ENCODE measurements at places on chromosomes 2 and 18.

GRCh38 chr2:216590780-216591179 lies 42.4 kb upstream of the IGFBP2 start:
- DNase-seq = no peak

DNA sequence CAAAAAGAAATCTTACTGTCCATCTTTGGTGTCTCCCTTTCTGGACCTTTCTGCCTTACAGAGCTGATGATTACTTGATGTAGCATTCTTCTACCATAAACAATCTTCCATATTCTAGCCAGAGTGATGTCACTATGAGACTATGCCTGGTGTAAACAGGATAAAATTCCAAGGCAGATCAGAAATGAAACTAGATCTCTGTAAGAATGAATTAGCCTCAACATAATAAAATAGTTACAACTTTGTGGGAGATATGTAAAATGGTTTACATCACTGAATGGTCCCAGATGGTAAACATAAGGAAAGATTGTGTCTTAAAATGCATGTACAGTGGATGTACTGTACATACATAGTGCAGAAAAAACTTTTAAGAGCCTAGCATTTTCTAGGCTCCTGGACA lies 112.3 kb upstream of the ZNF521 start:
- no peak for DNase-seq

- DNase-seq = no peak
These were observed 156.1 kb upstream of the APCDD1 start for GRCh38 chr18:10298346-10298745.

DNA sequence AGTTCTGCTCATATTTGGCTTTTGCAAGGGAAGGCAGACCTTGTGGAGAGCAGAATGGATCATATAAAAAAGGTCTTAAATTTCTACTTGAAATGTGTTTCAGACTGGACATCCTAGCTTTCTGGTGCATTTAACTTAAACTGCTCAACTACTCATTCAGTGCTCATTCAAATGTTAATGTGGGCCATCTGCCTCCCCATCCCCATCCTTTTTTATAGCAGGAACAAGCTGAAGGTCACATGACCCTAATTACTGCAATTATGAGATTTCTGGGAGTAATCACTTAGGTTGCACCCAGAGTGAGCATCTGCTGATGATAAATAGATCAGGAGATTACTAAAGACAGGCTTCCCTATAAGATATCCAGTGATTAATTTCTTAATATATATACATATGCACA lies 96.1 kb downstream of the MAP2 start:
- no peak for DNase-seq

- no peak for DNase-seq
These were observed 37.6 kb upstream of the RALBP1 start for GRCh38 chr18:9437672-9438071.

GRCh38 chr2:28620801-28621171 lies 124.9 kb downstream of the PLB1 start:
- DNase-seq = no peak

DNA sequence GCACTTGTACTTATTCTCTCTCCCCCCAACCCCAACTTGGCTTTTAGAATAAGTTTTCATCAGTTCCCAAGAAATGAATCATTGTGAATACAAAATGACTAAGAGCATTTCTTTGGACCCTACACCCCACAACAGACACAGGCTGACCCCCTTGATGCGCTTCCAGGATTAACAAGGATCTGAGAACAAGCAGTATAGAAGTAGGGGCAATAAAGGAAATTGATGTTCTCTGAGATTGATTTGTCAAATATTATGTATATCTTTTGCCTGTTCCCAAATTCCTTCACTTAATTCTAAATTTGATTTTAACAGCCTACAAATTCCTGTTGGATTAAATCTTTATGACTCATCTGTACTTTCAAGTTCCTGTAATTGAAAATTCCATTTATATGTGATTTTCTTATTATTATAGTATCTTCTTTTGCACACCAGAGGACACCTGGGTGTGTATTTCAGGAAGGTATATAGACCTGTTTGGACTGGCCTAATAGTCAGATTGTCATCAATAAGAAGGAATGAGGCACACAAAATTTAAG lies 10.2 kb upstream of the PTPN4 start:
- no peak for DNase-seq

GRCh38 chr2:97760480-97761049 lies 47.2 kb downstream of the ZAP70 start:
- no peak for DNase-seq

DNA sequence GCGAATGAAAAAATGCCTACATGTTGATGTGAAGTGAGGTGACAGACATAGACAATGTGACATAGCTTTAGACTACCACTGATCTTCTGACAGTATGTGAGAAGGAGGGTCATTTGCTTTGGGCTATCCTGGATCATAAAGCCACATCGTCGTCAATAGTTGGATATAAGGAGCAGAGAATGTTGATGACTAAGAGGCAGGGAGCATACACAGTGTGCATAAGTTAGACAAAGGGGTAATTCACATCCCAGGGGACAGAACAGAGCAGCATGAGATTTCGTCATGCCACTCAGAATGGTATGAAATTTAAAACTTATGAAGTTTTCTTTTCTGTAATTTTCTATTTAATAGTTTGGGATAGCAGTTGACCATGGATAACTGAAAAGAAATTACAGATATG lies 403.2 kb downstream of the DSC3 start:
- no peak for DNase-seq

- no peak for DNase-seq
These were observed 60.6 kb upstream of the CUL3 start for GRCh38 chr2:224645722-224646121.

DNA sequence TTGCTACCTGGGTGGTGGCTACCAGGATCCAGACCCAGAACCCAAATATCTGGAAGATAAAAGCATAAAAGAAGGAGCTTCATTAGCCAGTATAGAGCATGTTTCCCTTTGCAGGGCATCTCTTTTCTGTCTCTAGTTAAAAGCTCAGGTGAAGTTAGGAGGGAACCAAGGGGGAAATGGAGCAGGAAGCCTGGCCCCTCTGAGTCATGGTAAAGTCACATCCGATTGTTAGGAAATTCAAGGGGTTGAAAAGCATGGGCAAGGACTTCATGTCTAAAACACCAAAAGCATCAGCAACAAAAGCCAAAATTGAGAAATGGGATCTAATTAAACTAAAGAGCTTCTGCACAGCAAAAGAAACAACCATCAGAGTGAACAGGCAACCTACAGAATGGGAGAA lies 126.9 kb downstream of the RPIA start:
- no peak for DNase-seq

DNA sequence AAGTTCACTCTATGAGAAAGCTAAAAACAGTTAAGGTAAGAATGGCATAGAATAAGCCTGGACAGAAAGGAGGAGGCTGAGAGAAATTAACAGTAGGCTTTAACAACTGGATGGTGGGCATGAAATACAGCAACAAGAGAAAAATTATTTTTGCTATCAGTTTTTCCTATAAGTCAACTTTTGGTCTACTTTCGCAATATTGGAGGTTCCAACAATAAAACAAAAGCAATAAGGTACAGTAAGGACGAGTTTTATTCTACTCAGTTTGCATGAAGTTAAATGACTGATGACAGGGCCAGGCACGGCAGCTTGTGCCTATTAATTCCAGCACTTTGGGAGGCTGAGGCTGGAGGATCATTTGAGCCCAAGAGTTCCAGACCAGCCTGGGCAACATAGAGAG lies 17.3 kb downstream of the RAB1A start:
- no peak for DNase-seq

GRCh38 chr18:76174451-76174850 lies 320.6 kb downstream of the ZNF516 start:
- DNase-seq = no peak

DNA sequence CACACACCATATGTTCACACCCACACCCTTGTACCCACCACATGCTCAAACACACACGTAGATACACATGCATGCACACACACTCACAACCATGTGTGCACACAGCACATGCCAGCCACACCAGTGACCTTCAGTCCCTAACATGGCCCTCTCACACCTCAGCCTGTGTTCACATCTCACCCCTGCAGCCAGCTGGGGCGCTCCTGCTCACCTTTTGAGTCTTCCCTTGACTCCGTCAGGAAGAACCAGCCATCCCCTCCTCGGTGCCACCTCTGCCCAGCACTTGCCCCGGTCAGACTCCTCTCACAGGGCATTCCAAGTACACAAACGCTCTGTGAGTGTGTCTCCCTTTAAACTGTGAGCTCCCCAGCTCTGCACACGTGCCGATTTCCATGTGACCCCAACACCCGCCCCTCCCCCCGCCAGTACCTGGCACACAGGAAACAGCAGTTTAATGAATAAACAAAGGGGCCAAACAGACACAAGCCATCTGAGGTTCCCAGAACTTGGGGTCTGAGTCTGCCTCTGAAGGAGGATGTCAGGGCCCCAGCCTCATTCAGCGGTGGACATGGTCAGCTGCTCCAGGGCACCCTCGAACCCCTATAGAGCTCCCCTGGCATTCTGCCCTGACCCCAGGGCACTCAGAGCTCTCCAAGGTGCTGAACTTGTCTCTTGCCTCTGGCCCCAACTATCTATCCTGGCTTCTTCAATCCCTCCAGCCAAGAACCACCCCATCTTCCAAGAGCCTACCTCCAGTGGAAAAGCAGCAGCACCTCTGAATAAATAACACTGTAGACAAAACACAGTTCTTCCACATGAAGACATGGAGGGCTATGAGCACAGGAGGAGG lies 252.9 kb downstream of the ATAD2B start:
- DNase-seq = no peak

DNA sequence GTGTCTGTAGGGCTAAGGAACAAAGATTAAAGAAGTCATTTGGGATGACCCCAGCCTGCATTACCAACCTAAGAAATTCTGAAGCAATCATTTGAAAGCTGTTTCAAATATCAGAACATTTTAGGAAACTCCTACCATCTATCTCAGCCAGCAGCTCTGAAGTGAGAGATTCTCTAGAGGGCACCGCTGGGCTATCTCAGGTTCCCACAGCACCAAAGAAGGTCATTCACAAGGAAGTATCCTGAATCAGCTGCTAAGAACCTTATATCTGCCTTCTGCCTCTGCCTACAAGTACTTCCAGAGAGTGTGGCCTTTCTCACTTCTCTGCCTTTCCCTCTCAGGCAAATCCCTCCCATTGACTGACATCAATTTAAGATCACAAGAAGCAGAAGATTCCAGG lies 13.4 kb upstream of the EVA1A start:
- no peak for DNase-seq

DNA sequence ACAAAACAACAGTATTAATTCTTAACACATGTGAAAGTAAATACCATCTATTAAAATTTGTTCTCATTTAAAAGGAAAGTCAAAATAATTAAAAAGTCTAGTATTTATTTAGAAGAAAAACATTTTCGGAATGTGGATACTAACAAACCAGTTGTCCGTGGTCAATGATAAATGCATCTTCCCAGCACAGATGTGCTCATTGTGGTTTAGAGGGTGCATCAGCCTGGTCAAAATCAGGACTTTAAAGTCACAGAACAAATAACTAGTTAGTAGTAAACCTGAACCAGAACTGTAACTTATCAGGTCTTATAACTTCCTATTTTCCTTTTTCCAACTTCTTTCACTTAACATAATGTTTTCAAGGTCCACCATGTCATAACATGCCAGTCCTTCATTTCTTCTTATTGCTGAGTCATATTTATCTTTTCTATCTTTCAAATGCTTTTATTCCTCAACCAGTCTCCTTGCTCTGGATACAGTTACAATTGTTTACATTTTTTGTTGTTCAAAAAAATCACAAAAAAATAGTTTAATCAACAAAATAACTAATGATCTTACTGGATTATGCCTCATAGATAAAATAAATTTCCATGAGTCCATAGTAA lies 55.8 kb downstream of the ID2 start:
- no peak for DNase-seq

DNA sequence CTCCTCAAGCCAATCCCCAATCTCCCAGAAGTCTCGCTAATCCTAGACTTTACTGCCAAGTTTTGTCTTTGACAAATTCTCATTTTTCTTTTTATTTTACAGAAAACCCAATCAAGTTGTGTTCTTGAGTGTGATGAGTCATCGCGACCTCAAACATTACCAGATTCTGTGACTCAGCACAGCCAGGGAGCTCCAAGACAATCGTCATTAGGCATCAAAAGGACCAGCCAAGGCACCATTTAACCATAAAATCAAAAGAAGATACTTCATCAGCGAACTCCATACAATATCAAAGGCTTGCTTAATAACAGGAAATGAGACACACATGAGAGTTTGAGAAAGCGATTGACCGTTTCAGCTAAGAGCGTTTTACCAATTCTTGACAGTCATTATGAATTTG lies 146.2 kb upstream of the AGAP1 start:
- no peak for DNase-seq

- DNase-seq = no peak
These were observed 79.0 kb upstream of the WDR75 start for GRCh38 chr2:189362283-189362682.

DNA sequence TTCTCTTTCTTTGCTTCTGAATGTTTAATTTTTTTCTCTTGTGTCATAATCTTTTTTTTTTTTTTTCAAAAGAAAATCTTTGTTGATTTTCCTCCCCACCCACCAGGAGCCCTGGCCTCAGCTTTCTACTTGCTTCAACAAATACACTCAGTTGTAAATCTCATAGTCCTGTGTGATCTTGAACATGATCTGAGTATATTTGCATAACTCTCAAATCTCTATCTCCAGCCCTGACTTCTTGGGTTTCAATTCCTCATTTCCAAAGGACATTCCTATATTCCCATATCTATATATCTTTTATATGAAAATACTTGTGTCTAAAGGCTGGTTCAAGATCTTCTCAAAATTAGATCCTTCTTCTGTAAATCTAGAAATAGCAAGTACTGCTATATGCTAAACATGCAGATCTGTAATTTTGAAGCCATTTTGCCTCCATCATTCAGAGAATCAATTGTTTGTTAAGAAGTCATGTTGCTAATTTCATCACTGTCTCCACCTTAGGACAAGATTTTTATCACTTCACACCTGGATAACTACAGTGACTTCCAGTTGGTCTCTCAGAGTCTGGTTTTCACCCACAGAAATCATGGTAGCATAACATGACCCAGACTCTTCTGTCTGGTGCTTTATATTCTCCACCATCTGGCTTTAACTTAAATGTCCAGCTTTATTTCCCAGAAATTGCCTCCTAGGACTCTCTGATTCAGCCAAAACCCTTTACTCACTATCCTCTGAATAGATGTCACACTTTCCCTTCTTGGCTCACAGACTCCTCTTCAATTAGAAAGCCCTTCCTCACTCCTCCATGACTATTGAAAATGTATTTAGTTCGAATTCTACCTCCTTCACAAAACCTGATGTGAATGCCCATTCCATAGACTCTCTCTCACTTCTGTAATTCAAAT lies 98.1 kb downstream of the ZEB2 start:
- DNase-seq = no peak

GRCh38 chr2:102070058-102070642 lies 72.4 kb upstream of the IL1R1 start:
- no peak for DNase-seq

DNA sequence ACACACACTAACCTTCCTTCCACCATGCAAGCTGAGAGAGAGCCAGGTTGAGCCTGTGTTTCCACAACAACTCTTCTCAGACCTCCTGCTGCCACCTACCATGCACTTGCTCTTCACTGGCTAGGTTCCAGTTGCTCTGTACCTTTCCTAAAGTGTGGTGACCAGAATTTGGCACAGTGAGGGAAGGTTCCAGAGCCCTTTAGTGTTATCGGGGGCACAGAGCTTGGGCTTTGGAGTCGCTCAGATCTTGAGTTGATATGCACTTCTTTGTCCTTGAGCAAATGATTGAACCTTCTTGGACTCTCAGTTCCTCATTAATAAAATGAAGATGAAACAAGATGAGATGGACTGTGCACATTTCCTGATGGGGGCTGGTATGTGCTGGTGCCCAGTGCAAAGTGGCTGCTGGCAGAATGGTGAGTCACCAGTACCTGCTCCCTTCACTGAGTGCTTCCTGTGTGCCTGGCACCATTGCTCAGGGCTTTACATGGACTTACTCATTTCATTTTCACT lies 47.1 kb downstream of the NEDD4L start:
- DNase-seq = no peak

All from GM13976 (cell line).